ENCODE measurements at places on chromosomes 6 and 20.

GRCh38 chr6:138442663-138443062, 38.6 kb downstream of the HEBP2 start:
- DNase-seq: no peak

DNA sequence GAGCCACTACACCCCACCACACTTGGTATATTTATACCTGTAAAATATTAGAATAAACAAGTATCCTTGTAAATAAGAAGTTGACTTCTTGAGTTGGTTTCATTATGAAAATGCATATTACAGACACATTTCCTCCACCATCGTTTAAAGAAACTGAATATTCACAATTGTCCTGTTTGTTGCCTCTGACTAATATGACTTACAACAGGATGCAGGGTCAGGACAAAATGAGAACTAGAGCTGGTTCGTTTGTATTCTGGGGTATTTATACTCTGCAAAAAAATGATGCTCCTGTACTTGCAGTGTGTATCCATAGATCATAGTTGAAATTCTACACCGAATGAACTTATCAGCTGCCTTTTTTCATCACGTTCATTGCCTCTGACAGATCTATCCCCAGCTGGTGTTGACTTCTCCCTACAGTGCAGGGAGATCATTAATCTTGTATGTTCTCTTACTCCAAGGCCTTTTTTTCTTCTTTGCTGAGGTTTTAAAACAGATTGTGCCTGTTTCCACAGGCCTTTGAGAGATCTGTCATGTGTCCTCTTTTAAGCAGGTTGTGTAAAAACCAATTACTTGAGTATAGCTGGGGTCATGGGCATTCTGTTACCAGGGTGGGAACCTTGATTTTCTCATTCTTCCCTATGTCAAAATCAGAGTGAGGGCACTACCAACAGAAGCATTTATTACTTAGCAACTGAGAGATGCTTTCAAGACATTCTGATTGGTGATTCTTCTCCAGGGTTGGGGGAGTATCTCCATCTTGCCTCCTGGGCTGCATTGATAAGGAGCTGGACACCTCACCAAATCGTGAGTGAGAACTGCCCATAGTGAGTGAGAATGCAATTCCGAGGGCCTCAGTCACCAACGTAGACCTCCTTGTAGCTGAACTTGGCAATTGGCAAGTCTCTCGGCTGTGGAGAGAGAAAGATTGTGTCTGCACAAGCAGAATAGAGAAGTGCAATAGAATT, 78.8 kb upstream of the CD83 start:
- no peak for DNase-seq

DNA sequence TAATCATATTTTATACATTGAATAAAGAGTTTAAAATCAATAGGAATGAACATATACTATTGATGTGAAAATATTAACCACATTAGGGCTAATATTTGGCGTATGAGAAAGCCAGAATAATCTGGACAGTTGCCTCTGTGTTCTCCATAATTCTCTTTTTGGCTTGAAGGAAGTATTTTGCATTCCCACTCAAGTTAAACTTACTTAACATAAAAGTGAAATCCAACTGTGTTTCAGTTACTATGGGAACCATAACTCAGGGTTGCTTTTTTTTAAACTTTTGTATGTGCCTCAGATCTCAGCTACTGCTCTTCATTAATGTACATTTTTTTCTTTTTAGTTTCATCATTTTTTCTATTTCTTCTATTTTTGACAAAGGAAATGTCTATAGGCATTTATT, 479.8 kb downstream of the NKAIN2 start:
- no peak for DNase-seq

DNA sequence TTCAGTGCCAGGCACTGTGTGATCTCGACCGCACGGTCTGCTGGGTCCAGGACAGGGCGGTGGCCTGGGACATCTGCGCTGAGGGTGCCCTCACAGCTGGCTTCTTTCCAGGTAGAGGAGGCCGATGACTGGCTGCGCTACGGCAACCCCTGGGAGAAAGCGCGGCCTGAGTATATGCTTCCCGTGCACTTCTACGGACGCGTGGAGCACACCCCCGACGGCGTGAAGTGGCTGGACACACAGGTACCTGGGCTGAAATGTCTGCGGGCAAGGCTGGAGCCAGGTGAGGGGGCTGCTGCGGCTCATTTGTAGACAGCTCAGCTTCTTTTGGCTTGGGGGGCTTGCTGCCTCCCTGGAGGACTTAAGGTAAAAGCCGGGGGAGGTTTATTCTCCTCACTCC, 26.6 kb downstream of the PYGB start:
- DNase-seq: no peak

GRCh38 chr6:100913400-100914276, 32.5 kb upstream of the ASCC3 start:
- no peak for DNase-seq

- no peak for DNase-seq
These were observed 626.4 kb upstream of the MMS22L start for GRCh38 chr6:97909380-97909779.

GRCh38 chr6:142276256-142276655, 25.6 kb upstream of the ADGRG6 start:
- no peak for DNase-seq

DNA sequence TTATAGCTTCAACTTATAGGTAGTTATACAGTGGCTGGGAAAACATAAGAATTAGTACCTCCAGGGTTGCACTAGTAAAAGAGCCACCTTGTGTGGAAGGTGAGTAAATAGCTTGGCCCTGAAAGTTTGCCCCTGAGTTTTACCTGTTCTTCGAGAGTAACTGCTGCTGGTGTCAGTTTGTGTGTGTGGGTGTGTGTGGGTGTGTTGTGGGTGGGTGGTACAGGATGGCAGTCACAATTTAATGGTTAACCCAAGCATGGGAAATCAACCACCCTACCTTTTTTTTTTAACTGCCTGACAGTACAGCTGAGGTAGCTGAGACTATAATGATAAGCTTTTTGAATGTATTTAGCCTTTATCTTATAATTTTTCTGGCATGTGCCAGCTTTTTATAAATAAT, 137.3 kb downstream of the STXBP5 start:
- DNase-seq: no peak

- no peak for DNase-seq
These were observed at the start of gene TMEM239 for GRCh38 chr20:2816030-2816582. Gene TMEM239 (plus strand): TSS chr20:2816364. CDS start chr20:2816555, 191 bp downstream.

DNA sequence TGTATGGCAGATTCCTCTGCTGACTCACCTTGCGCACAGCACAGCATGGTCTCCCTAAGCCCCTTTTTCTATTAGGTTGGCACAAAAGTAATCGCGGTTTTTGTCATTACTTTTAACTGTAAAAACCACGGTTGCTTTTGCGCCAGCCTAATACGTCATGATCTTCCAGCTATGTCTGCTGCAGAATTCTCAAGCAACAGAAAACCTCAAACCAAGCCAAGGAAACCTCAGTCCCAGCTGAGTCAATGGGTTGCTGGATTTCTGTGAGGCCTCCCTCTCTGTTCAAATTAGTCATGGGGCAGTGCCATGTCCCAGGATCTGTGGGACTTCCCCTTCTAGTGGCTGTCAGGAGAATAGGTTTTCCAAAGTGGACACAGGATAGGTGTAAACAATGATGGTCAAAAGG, 15.7 kb upstream of the ENPP1 start:
- DNase-seq: no peak

- DNase-seq: no peak
These were observed 43.4 kb downstream of the PLCG1 start for GRCh38 chr20:41180599-41181333.

DNA sequence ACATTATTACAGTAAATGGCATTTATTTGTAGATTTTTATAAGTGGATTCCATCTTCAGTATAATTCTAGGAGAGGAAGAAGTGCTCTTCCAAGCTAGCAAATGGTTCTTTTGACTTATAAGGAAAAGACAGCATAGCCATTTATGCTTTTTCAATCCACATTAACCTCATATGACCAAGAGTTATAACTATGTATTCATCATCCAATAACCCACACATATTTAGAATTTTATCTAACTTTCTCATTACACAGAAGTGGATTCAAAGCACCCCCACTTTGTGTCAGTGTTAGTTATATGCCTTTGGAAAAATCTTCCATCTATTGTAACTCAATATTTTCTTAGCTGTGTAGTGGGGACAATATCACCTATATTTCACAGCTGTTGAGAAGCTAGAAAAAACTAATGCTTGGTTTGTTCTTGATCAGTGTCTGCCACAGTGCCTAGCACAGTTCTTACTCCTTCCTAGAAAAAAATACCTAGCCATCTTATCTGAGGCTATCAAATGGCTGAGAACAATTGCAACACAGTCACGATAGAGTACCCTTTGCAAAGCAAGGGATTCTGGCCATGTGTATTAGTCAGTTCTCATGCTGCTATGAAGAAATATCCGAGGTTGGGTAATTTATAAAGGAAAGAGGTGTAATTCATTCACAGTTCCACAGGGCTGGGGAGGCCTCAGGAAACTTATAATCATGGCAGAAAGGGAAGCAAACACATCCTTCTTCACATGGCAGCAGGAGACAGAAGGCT, 986.3 kb downstream of the TFAP2A start:
- peak; percentile 22 for DNase-seq

GRCh38 chr20:25126204-25127029, 44.5 kb upstream of the VSX1 start:
- DNase-seq: no peak

GRCh38 chr20:59987135-59987534, 28.9 kb downstream of the CDH26 start:
- DNase-seq: no peak

DNA sequence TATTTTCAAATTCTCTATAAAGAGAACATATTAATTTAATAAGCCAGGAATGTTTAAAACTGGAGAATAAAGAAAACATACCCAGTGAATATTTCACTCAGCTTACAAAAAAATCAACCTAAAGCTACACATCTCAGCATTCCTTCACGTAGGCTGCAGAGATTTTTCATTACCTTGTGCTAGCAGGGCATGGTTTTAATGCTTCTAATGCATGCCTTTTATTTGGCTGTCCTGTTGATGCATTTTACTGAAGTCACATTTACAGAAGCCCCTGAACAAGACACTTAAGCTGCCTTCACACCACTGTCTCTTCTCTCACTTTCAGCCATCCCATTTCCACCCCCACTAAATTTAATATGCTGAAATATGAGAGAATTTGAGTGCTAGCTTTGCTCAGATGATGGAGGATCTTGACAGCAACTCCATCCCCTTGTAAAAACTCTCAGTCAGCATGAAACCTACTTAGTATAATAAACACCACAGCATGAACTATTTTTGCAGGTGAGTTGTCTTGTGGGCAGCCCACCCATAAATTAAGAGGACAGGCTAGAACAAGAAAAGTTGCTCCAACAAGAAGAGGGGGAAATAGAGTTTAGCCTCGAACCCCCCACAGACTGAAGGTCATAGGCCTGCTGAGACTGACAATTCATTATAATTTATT, 159.4 kb downstream of the SIM1 start:
- DNase-seq: no peak

DNA sequence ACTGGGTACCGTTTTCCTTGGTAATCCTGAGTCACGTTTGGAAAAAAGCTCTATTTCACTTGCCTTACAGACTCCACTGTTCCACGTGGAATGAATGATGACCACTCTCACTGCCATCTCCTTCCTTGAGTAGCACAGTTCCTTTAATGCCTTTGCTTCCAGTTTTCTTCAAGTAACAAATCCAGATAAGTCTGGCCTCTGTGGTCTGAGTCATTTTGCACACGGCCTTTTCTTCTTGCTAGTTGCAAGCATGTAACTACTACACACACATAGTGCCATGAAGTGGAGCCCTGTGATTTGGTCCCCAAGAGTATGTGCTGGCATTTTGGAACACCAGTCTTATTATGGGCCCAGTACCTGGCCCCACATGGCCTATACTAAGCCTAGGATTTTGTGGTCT, 182.8 kb downstream of the SASH1 start:
- DNase-seq: no peak

GRCh38 chr6:124462750-124463149, 499.5 kb upstream of the RNF217 start:
- no peak for DNase-seq

- DNase-seq: no peak
These were observed 12.1 kb upstream of the SRC start for GRCh38 chr20:37333848-37334318.

DNA sequence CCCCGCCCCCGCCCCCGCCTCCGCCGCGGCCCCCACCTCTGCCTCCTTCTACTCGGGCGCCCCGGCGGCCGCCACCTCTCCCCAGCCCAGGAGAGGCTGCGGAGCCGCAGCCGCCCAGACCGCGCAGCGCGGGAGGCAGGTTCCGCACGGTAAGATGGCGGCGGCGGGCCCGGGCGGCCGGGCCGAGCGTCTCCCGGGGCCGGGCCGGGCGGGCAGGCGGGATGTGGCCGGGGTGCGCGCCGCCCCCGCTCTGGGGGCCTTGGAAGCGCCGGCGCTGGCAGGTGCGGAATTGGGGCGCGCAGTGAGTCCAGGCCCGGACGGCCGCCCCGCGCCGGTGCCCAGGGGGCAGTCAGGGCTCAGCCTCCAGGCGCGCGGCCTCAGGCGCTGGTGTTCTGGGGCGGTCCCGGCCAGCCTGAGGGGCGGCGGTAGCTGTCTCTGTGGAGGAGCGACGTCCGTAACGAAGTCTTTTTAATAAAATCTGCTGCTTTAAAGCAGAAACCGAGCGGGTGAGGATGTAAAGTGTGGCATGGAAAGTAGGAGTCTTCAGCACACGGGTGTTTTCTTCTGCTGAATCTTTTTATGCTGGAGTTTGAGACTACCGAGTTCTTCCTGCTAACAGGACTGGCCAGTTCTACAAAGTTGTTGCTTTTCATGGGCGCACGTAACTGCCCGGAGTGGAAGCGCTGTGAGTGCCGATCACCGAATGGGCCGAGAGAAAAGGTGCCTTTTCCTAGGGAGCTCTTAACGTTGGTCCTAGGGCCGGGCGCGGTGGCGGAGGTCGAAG, at the start of gene GID8:
GID8 (plus strand) TSS at position 43 of the 784 bp plus-strand sequence. CDS start 3,356 bp downstream, outside the sequence.
- DNase-seq: no peak

DNA sequence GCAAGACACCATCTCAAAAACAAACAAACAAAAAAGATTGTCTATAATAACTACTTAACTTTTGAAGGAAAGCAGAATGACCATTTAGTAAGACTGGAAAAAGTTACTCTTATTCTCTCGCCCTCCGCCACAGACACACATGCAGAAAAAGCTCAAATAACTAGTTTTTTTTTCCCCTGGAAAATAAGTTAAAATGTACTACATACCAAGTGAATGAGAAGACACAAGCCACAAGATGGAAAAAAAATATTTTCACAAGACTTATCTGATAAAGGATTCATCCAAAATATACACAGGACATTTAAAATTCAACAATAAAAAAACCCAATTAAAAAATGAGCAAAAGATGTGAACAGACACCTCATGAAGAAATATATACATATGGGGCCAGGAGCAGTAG, 31.9 kb downstream of the NUDT3 start:
- DNase-seq: no peak

GRCh38 chr20:50636601-50637540, 54.5 kb downstream of the RIPOR3 start:
- no peak for DNase-seq

- no peak for DNase-seq
These were observed 62.2 kb upstream of the KLHL31 start for GRCh38 chr6:53727748-53728147.

DNA sequence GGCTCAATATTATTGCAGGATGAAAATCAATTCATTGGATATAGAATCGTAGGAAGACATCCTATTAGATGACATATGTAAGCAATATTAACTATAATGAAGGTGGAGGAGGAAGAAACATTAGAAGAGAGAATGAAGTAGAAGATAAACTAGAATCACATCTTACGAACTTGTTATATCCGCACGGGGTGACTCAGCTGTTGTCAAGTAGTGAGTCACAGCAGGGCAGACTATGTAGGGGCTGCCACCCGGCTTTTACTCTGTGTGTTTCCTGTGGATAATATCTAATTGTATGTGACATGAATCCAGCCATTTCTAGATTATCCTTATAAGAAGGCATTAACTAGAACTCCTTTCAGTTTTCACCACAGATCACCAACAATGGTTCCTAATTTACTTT, 520.2 kb downstream of the DOK5 start:
- DNase-seq: no peak

- DNase-seq: no peak
These were observed 21.0 kb downstream of the COL9A1 start for GRCh38 chr6:70281923-70282311.
